ENCODE measurements at places on chromosomes 2 and 18.

GRCh38 chr18:3649633-3650426 lies 199.9 kb downstream of the TGIF1 start:
- no peak for DNase-seq

- no peak for DNase-seq
Measured at GRCh38 chr2:25620711-25621110, 52.7 kb downstream of the DTNB start.

GRCh38 chr2:28347596-28347995 lies 45.1 kb upstream of the FOSL2 start:
- DNase-seq, result no peak

DNA sequence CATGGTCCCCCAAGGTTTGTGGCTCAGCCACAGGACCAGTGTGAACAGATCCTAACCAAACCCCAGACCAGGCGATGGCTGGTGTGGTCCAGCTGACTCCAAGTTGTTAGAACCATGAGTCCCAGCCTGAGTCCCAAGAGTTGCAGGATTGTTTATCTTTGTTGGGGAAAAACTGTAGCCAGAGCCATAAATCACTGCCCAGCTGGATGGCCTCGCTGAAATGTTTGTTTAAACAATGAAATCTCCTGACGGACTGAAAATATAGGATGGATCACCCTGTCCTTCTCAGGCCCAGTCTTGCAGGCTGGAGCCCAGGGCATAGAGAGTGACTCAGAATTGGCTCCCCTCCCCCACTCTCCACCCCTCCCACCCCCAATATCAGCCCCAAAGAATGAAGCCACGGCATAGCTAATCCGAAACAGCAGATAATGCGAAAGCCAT lies 36.4 kb downstream of the PKDCC start:
- no peak for DNase-seq

- no peak for DNase-seq
Measured at GRCh38 chr2:82968358-82968757, 1490.7 kb downstream of the SUCLG1 start.

GRCh38 chr2:23589739-23590138 lies 204.8 kb downstream of the KLHL29 start:
- no peak for DNase-seq

GRCh38 chr2:172214252-172214651 lies 111.6 kb upstream of the DLX2 start:
- no peak for DNase-seq

GRCh38 chr2:238865744-238866355 lies 18.0 kb downstream of the TWIST2 start:
- DNase-seq, result no peak

DNA sequence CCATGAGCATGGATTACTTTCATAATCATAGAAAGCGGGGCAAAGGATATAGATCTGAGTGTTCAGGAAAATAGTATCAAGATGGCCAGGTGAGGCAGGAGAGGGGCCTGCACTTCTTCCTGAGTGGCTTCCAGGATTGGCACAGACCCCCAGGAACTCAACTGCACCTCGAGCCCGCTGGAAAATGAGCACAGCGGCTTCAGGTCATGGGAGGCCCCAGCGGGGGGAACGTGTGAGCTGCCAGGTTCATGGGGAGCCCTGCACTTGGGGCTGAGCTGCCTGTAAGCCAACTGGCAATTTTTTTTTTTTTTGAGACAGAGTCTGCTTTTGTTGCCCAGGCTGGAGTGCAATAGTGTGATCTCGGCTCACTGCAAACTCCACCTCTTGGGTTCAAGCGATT lies 81.5 kb upstream of the ODC1 start:
- DNase-seq, result no peak

- no peak for DNase-seq
Measured at GRCh38 chr2:162177301-162177700, 25.3 kb upstream of the GCG start.

DNA sequence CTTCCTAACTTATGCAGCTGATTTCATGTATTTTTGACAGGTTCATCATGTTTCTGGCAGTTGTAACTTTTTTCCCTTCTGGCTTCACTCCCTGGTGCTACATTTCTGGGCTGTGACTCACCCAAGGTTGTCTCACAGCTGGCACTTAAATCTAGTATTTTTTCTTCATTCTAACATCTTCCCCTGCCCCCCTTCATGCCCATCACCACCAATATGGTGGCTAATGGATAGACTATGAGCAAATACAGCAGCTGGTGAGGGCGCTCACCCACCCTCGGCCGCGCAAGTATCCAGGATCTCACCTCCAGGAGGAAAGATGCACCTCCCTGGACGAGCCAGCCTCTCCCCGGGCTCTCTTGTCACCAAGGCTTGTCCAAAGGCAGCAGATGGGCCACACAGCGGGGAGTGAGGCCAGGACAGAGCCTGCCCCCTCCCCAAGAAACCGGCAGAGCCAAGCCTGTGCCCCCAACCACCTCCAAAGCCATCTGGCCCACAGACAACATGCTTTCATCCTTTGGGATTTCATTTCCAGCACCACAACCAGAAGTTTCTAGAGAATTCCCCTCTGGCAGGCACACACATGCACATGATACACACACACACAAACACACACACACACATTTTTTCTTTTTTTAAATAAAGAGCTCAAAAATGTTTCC lies 39.1 kb downstream of the ATOH8 start:
- DNase-seq, result no peak

- DNase-seq, result no peak
Measured at GRCh38 chr2:190685333-190685732, 36.5 kb downstream of the NAB1 start.

- DNase-seq, result no peak
Measured at GRCh38 chr2:221170548-221170947, 401.6 kb downstream of the EPHA4 start.

- peak; percentile 32 for DNase-seq
Measured at GRCh38 chr2:172710584-172711047, 25.0 kb upstream of the RAPGEF4 start.

GRCh38 chr2:159900343-159900742 lies 102.3 kb upstream of the CD302 start:
- DNase-seq, result no peak

DNA sequence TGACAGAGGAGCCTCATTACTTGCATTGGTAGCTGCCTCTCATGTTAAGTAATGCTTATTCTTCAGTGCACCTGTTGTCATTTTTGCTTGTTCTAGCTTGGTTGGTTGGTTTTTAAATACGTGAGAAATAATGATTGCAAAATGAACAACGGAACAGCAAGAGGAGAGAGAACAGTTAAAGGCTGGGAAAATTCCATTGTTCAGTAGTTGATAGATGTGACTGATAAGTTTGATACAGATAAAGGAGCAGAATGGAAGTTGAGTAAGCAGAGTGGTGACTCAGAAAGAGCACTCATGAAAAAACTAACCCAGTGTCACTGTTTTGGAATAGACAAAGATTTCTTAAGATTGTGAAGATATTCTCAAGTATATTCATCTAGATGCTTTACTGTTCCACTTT lies 50.5 kb downstream of the MTA3 start:
- DNase-seq, result no peak

GRCh38 chr2:64533882-64534281 lies 9.8 kb downstream of the AFTPH start:
- DNase-seq, result no peak

- no peak for DNase-seq
Measured at GRCh38 chr2:95575857-95576256, 15.9 kb upstream of the TRIM43 start.

GRCh38 chr2:47357483-47357882 lies 45.5 kb upstream of the MSH2 start:
- DNase-seq, result no peak

- DNase-seq, result no peak
Measured at GRCh38 chr2:159960414-159960813, 102.0 kb downstream of the PLA2R1 start.

- no peak for DNase-seq
Measured at GRCh38 chr2:95275601-95276243, 1.5 kb downstream of the PROM2 start.

DNA sequence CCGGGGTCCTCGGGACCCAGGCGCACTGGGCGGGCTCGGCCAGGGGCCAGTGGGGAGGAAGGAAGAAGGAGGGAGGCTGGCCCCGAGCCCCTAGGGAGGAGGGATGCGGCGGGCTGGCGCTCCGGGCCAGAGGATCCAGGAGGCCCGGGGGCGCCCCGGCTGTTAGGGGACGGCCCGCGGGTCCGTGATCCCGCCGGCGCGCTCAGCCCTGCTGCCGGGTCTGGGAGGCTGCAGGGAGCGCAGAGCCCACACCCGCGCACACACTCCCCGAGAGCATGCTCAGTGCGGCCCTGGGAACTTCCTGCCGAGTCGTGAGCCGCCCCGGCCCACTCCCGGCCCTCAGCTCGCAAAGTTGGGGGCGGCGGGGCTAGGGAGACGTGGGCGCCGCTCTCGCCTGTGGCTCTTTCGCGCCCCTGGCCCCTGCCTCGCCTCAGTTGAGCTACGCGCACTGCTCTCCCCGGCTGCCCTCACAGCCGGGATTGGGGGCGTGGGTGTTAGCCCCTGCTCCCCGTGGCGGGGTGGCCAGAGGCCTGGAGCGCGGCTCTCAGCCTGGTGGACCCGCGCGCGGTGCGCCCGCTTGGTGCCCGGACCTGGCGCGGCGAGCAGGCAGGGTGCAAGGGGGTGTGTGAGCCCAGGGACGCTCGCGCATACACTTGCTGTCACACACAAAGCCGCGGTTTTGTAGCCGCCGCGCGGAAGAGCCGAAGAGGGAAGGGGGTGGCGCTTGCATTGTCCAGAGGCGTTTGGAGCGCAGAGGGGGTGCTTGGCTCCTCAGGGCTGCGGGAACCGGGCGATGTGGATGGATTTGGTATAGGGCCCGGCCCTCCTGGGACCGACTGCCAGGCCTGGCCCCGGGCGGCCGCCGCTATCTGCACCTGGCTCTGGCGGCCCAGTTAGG lies 132.9 kb upstream of the MGAT5 start:
- DNase-seq, result peak; percentile 64

DNA sequence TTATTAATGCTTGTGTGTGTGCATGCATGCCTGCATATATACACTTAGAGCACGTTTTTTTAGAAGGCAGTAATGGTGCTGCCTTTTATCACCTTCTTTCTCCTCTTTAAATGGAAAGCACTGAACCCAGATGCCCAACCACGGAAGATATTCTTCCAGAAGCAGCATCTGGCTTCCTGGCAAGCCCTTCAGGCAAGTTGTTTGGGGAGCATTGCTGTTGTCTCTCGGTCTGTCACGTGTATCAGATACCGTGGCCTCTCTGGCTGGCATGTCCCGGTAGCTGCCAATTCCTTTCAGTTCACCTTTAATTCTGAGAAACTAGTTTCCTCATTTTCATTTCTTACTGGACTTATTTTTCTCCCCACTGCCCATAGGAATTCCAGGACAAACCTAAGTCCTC lies 587.8 kb downstream of the ARHGAP15 start:
- no peak for DNase-seq

DNA sequence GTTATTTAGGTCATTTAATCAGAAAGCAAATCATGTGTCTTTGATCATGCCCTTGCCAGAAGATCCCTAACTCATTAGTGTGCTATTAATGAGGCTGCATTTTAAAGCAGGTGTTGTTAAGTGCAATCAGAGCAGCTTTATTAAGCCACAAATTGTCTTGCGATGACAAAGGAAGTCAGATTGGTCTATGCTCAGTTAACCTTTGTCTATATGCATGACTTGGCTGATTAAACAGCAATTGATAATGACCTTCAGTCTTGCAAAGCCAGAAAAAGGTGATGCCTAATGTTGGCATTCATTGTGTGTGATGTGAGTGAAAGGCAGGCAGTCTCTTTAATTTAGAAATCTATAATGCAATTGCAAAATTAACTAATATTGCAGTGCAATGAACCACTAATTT lies 166.9 kb downstream of the RND3 start:
- no peak for DNase-seq

GRCh38 chr18:75556841-75557240 lies 129.3 kb upstream of the SMIM21 start:
- DNase-seq, result no peak

- DNase-seq, result no peak
Measured at GRCh38 chr2:152062125-152063091, 36.4 kb downstream of the CACNB4 start.

- no peak for DNase-seq
Measured at GRCh38 chr2:141386168-141386567, 744.6 kb downstream of the LRP1B start.

DNA sequence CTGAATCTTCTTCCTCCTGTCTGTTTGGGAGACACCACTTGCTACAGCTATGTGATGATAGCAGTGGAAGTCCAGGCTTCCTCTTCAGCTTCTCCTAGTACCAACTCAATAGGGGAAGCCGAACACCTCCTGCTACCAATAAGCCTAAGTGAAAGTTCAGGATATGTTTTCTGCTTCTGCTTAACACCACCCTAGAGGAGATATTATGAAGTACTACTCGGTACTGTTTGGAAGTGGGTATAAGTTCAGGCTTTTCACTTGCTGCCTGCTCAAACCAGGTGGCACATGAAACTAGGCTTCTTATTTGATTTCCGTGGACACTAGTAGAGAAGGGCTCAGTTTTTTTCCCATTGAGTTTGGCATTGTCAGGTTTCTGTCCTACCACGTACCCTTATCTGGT lies 99.8 kb downstream of the PTPN4 start:
- no peak for DNase-seq

DNA sequence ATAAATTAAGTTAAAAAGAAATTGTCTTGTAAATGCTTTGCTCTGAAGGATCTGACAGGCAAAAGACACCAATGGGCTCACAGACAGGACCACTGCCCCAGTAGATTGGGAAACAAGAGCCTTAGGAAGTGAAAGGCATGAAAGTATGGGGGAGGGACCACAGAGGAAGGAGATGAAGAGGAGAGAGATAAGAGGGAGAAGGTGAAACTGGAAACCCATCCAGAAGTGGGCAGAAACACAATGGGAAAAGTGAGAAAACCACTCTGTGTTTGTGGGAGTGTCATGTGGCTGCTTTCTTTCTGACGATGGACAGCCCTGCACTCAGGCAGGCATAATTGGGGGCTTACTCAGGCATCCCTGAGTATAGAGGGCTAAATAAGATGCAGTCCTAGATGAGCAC lies 101.5 kb upstream of the STON1 start:
- no peak for DNase-seq

DNA sequence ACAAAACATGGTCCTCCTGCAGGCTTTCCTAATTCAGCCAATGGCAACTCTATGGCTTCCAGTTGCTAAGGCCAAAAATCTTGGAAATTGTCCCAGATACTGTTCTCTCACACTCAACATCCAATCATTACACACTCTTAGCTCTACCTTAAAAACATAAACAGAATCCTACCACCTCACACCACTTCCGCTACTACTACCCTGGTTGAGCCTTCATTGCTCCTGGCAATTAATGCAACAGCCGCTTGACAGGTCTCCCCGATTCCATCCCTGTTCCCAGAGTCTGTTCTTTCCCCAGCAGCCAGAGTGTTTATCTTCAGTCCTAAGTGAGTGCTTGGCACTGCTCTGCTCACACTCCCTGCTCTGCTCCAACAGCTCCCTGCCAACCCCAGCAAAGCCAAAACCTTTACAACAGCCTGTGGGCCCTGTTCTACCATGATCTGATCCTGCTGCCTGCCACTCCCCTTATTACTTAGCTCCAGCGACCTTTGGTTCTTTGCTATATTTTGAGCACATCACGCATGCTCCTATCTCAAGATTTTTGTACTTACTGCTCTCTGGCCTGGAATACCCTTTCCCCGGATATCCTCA lies 67.5 kb upstream of the AMMECR1L start:
- DNase-seq, result no peak

GRCh38 chr18:1624612-1625011 lies 719.9 kb downstream of the ADCYAP1 start:
- DNase-seq, result no peak

Measured in CD4-positive, alpha-beta T cell treated with Interleukin-12 subunit alpha and Interleukin-12 subunit beta, for 1 hour (primary cell).